Activated naive CD8-positive, alpha-beta T cell treated with anti-CD3 and anti-CD28 coated beads for 36 hours (primary cell): ENCODE measurements at places on chromosomes 2 and 18. TPM values are rescaled to one million over a fixed set of nuclear protein-coding genes. Genes with fewer than 3 reads are reported as not detected.

LTBP1 gene
- total RNA-seq: 0.31 TPM

GRCh38 chr18:9429662-9429993 is 45.7 kb upstream of the RALBP1 start:
- DNase-seq: no peak

DNA sequence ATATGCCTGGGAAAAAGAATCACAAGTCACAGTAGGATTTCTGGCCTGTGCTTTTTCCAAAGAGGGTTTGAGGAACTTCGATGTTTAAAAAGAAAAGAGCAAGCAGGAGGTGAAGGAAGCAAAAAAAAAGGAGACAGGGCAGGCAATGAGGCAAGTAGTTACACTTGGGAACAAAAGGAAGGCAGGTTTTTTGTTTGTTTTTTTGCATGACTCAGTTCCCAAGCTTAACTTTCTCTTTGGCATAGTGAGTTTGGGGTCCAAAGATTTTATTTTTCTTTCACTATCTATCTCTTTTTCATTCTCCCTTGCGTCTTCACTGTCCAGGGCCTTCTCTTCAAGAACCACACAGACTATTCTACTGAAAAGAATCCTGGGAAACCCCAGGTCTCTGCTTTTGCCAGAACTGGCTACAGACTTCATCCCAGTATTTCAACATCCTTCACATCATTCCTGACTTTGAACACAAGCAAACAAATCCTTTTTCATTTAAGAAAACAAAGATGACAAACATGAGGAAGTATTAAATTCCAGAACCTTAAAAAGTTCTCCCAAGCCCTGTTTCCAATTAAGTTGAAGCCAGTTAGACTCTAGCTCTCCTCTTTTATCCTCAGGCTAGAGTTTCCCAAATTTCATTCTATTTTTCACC is 210.7 kb upstream of the RND3 start:
- no peak for DNase-seq

DNA sequence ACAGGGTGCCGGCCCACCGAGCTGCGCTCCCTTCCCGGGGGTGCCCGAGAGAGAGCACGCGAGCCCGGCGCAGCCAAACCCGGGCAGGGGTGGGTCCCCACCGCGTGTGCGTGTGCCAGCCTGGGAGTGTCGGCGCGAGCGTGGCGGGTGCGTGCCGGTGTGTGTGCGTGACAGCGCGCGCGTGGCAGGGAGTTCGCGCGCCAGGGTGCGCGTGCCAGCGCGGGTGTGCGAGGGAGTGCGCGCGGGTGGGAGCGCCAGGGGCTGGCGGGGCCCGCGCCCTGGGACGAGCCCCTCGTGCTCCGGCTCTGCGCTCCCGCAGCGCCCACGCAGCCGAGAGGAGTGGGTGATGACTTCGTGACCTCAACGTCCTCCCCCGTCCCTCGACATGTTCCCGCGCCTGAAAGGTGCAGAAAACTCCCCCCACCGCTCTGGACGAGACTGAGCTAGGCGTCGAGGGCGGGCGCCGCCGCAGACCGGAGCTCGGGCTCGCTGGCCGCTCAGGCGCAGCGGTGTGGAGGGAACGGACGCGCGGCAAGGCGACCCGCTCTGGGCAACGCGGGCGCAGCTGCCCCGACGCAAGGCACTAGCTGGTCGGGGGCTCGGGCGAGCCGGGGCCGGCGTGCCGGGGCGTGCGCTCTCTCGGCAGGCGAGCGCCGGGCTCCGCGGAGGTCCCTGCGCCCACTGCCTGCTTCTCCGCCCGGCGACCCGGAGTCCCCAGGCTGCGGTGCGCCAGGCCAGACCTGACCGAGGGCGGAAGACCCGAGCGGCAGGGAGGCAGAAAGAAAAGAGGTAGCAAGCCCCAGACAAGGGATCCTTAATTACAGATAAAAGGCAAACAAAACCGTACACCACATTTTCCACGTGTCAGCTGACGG is 582.8 kb downstream of the ZEB2 start:
- DNase-seq: peak; percentile 39

HOXD3 gene
- not detected for total RNA-seq

LOXHD1 gene
- 0.14 TPM for total RNA-seq

- DNase-seq: no peak
Observed at GRCh38 chr18:49223837-49224529, 236.5 kb downstream of the DYM start.

DNA sequence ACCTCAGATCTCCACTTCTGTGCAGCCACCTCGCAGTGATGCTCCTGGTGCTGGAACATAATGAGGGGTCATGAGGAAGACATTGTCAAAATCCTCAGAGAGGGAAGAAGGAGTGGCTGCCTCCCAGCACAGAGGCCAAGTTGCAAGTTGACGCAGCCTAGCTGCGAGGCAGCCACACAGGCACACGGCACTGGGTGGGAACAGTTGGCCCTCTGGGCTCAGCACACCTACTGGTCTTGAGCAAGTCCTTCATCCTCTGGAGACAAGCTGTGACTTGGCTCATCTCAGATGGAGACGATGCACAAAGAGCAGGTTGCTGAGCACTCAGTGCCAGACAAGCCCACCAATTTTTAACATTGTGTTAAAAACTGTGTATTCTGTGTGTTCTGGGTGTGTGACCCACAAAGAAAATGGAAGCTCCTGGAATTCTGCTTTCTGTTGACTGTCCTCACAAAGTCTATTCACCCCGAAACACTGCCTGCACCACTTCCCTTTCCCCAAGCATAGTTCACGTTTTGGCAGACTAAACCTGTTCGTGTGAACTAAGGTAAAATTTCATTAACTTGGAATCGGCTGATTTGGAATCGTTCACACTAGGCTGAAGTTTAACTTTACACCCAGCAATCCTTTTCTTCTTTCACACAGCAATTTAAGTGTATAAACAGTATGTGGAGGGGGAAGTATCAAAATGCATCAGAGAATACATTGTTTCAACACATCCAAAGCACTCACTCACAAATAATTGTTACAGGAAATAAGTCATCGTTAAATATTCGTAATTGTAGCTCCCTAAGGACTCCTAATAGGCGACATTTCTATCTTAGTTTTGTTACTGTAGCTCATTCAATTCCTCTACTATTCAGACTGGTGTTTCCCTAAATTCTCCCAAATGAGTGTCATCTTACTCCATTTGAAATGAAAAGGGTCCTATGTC is 266.6 kb upstream of the ID2 start:
- DNase-seq: no peak

TRIM43 gene
- not detected for total RNA-seq

CD8B2 gene
- total RNA-seq: 4.6 TPM

DNA sequence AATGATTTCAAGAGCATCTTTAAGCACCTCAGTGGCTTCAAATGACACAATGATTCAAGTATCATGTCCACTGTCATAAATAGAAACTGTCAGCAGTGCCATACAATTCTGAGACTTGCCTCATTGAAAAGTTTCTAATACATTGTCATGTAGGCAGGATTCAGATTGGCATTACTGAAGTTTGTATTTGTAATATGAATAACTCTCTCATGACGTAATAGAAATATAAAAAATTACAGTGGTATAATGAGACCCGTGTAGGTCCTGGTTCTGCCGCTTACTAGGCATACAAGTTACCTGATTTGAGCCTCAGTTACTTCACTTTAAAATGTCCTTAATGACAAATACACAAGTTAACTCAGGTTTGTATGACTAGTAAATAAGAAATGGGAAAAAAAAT is 1536.2 kb upstream of the NXPH2 start:
- DNase-seq: no peak

LOXL3 gene
- total RNA-seq: 1.9 TPM

DNA sequence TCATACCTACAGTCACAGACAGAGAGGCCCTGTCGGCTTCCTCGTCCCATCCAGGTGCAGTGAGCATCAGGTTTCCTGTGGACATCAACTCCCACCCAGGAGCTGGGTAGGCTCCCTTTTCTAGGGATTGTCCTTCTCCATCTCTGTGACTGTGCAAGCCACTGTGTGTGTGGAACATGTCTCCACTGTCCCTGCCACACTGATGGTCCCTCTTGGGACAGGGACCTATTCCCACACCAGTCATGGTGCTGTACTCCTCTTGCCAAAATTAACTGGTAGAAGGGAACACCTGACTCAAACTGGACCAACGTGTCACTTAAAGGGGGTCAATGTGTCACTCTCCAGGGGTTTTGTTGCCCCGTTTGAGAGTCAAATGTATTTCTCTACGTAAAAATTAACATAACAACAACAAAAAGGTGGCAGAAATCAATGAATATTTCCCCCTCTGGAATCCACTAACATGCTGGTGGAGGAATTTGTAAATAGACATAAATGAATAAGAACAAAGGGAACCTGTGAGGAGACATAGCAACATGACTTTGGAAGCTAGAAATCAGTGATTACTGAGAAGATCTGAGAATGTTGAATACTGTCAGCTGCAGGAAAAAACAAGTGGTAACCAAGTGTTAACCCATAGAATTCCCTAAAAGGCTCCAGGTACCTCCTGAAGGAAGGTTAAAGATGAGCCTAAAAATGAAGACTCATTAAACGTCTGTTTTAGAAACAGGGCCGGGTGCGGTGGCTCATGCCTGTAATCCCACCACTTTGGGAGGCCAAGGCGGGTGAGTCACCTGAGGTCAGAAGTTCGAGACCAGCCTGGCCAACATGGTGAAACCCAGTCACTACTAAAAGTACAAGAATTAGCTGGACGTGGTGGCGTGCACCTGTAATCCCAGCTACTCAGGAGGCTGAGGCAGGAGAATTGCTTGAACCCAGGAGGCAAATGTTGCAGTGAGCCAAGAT is 40.4 kb downstream of the SH2D6 start:
- DNase-seq: no peak

LAPTM4A gene
- total RNA-seq: 20.5 TPM

SLC5A7 gene
- not detected for total RNA-seq

DNA sequence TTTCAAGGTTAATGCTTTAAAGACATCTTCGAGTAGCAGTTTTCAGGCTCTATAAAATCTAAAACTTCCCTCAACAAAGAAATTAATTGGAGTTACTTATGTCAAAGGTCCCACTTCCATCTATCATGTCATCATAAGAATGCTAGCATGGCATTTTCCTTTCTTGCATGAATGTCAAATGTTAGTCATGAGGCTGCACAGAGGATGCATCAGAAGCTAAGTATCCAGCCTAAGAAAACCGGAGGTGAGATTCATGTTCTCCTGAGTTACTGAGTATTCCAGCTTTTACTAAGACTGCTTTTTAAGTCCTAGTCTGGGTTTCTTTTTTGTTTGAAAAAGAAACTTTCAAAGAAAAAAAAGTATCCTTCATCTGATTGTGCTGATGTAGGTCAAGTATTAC is 130.6 kb upstream of the CDH19 start:
- no peak for DNase-seq

DNA sequence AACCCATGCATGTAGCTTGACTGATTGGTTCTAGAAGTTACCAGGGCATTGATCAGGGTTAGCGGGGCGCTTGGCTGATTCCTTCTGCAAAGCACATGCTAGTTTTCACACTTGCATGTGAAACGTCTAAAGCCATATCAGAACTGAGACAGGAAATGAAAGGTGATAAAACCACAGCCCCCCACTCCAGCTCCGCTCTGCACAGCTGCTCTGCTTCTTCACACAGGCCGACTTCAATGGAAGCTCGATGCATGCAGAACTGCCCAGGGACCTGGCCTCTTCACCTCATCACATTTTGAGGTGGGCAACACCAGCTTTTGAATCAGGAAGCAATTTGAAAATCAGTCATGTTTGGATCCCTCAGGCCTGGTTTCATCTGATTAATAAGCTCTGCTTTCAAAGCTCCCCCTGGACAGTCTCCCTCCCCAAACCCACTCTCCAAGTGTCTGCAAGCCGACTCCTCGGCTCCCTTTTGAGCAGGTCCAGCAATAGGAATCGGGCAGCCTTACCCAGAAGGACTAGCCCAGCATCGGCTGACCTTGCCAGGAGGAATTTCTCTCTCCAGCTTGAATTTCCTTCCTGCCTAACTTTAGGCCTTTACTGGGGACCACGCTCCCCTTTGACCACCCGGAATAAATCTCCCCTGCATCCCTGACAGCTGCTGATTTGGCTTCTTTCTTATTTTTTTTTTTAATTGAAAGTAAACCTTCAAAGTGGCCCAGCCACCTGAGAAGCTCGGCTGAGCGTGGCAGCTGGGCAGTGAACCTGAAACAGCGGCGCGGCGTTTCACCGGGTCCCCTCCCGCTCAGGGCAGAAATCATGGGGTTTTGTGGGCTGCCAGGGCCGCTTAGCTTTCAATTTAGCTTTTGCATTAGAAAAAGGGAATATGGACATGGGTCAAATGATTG is 31.7 kb downstream of the HRH4 start:
- DNase-seq: peak; percentile 9

DNA sequence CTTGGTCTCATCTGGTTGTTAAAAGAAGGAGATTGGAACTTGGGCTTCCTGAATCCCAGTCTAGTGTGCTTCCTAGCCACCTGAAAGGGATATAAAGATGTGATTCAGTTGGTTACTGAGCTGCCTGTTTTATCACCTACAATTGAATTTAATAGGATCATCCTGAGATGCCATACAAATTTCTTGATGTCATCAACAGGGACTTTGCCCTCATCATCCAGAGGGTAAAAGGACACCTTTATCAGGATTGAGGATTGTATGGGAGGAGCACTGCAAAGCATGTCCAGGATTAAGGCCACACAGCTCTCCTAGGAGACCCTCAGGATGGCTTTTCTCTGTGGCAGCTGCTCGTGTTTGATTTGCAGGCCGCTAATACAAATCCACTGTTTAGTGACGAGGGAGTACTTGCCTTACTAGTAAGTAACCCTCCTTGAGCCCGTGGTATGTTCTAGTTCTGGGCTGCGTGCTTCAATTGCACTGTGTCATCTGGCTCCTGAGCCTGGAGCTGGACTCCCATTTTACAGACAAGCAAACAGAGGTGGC is 28.6 kb downstream of the SH3RF3 start:
- DNase-seq: no peak

MAP3K19 gene
- not detected for total RNA-seq

GRCh38 chr2:209323738-209324137 is 100.1 kb upstream of the MAP2 start:
- DNase-seq: no peak

GPR75 gene
- total RNA-seq: 1.4 TPM

TTC39C gene
- total RNA-seq: 45.3 TPM

- DNase-seq: no peak
Observed at GRCh38 chr2:20618468-20618885, 32.4 kb downstream of the HS1BP3 start.

DNA sequence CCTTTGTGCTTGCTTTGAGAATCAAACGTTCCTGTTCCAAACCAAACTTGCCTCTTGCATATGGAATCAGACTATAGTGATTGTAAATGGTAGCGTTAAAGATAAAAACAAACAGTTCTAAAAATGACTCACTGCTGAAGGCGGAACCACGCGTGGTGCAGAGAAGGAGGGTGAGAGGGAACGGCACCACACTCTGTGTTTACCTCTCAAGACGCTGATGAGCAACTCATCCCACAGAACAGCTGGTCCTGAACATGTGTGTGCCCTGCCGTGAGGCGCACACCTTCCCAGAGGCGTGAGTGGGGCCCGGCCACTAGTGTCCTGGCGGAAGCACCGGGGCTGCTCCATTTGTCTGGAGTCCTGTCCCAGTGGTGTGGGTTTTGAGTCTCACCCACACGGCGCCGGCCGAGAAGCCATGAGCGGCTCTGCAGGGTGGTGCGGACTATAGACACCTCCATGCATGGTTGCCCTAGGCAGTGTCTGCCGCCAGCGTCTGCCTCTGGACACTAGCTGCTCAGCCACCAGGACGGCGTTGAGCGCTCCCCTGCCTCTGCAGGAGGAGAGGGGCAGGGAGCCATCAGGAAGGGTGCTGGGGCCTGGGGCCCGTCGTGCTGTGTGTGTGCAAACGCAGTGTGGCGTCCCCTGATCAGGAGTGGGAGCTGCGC is 52.1 kb downstream of the NFATC1 start:
- DNase-seq: no peak
